ENCODE measurements at places on chromosomes 2 and 18.

GRCh38 chr18:79169958-79170555 lies 100.9 kb downstream of the ATP9B start:
- peaks cover 4% of the 10 kb centered on the region for H3K4me1 ChIP-seq
- no peak overlapping the region for H3K4me3 ChIP-seq
- DNase-seq = no peak
- peaks cover 6% of the 10 kb centered on the region for H3K36me3 ChIP-seq

- H3K27me3 ChIP-seq = no peaks in the 10 kb centered on the region
- no peak overlapping the region for H3K4me3 ChIP-seq
- no peak for DNase-seq
- H3K36me3 ChIP-seq = no peaks in the 10 kb centered on the region
- no peak overlapping the region for H3K27ac ChIP-seq
Measured at GRCh38 chr2:107402330-107402729, 424.4 kb upstream of the RGPD4 start.

GRCh38 chr2:238525990-238526389 lies 99.3 kb downstream of the ASB1 start:
- no peaks in the 10 kb centered on the region for H3K36me3 ChIP-seq
- no peak for DNase-seq
- no peak overlapping the region for H3K4me3 ChIP-seq
- H3K27me3 ChIP-seq = no peaks in the 10 kb centered on the region
- no peaks in the 10 kb centered on the region for H3K4me1 ChIP-seq

- no peak overlapping the region for H3K4me3 ChIP-seq
- no peaks in the 10 kb centered on the region for H3K36me3 ChIP-seq
- H3K27me3 ChIP-seq = no peaks in the 10 kb centered on the region
Measured at GRCh38 chr2:178074123-178075005, 1.8 kb upstream of the PDE11A start.

DNA sequence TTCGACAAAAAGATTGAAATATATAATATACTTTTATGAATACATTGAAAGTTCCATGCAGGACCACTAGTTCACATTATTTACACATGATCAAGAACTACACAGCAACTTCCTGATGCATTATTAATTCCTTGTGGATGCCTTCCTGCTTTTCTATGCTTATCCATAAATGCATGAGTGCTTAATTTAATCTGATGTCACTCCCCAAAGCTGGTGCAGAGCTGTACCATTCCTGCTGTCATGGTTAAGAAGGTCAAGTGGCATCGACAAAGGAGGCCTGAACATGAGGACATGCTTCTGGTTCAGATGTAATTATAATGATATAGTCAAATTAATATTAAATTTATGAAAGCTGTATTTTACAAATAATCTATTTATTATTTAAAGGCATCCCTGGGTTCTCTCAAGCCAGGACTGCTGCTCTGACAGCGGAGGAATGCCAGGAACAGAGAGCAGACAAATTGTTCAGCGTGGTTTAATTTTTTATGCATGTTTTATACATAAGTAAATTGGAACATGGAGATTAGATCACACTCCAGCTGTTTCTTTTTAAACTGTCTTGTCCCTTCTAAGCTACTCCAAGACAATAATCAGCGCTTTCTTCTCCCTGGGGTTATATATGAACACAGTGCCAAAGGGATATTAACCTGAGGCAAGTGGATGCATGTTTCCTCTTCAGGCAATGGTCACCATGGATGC lies 307.3 kb upstream of the CNTNAP5 start:
- no peaks in the 10 kb centered on the region for H3K27me3 ChIP-seq
- no peaks in the 10 kb centered on the region for H3K4me1 ChIP-seq
- no peaks in the 10 kb centered on the region for H3K36me3 ChIP-seq
- H3K27ac ChIP-seq = no peak overlapping the region

DNA sequence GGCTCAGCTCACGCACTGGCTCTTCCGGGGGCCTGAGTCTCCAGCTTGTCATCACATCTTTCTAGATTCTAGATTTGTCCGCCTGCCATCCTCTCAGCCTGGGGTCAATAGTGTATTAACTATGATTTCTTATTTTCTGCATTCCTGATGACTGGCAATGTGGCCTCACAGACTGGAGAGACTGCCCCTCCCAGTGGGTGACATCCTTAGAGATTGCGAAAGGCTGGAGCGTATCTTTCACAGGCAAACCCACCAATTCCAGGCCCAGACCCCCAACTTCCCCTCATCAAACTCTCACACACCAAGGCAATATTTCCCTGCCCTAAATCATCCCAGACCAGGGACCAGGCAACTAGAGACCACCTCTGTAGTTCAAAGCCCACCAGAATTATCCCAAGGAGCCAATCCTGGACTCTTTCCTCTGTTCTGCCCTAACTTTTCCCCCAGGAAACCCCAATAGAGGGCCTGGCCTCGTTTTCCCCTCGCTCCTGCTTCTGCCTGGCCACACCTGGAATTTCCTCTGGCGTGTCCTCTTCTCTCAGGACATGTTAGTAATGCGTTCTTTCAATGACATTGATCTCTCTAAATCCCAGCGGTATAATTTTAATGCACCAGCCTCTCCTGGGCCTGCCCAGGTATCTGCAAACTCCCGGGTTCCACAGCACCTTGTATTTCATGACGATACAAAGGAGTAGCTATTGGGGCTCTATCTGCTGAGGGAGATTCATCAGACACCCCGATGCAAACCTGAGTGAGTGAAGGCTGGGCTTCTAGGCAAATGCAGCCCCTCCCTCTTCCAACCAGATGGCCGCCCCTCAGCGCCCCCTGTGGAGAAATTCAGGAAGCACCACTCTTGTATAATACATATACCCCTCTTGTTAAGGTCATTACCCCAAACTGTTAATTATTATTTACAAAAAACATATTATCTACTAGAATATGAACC lies 2.4 kb upstream of the KCNF1 start:
- no peaks in the 10 kb centered on the region for H3K4me1 ChIP-seq
- H3K27ac ChIP-seq = no peak overlapping the region
- H3K36me3 ChIP-seq = no peaks in the 10 kb centered on the region
- no peak overlapping the region for H3K4me3 ChIP-seq
- DNase-seq = no peak

DNA sequence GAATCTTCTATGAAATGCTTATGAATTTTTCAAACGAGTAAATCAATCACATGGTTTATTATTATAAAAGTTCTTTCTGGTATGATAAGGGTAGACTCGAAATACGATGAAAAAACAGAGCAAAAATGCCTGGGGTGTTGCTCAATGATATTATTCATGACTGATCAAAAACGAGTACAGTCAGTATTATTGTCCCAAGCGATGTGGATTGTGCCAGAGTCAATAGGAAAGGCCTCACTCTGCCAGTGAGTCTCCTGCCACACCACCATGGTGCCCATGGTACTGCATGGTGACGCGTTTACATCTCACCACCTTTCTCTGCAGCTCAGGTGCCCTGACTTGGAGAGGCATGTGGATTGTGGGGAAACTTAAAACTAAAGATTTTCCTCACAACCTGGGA lies 58.5 kb downstream of the KCTD1 start:
- no peaks in the 10 kb centered on the region for H3K27me3 ChIP-seq
- H3K36me3 ChIP-seq = no peaks in the 10 kb centered on the region
- no peak overlapping the region for H3K27ac ChIP-seq
- DNase-seq = no peak
- H3K4me3 ChIP-seq = no peak overlapping the region

DNA sequence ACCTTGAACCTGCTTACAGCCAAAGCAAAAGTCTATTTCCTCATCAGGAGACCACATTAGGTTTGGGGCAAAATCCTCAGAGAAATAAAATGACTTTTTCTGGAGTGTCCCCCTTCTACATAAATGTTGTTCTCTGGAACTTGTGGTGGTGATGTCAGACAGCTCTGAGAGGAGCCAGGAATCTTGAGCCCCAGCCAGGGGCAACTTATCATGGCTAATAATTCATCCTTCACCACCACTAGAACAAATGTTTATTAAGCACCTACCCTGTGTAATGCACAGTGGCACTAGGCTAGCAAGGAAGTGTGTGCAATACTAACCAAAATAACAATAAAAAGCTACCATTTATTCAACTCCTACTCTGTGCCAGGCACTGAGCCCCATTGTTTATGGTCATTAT lies 9.0 kb upstream of the BMP10 start:
- no peaks in the 10 kb centered on the region for H3K27me3 ChIP-seq
- no peak for DNase-seq
- no peaks in the 10 kb centered on the region for H3K4me1 ChIP-seq
- no peak overlapping the region for H3K27ac ChIP-seq
- H3K4me3 ChIP-seq = no peak overlapping the region

- H3K27ac ChIP-seq = no peak overlapping the region
- no peak overlapping the region for H3K4me3 ChIP-seq
- no peaks in the 10 kb centered on the region for H3K36me3 ChIP-seq
- no peaks in the 10 kb centered on the region for H3K27me3 ChIP-seq
- no peak for DNase-seq
Measured at GRCh38 chr2:128617661-128618060, 299.0 kb upstream of the HS6ST1 start.

GRCh38 chr2:107136733-107137132 lies 250.8 kb upstream of the ST6GAL2 start:
- no peak overlapping the region for H3K4me3 ChIP-seq
- no peaks in the 10 kb centered on the region for H3K27me3 ChIP-seq
- H3K36me3 ChIP-seq = no peaks in the 10 kb centered on the region
- H3K4me1 ChIP-seq = peaks cover 3% of the 10 kb centered on the region

GRCh38 chr2:134762508-134762907 lies 43.7 kb upstream of the TMEM163 start:
- DNase-seq = no peak
- H3K4me1 ChIP-seq = no peaks in the 10 kb centered on the region
- no peak overlapping the region for H3K27ac ChIP-seq

- no peaks in the 10 kb centered on the region for H3K27me3 ChIP-seq
- no peak overlapping the region for H3K27ac ChIP-seq
- H3K4me1 ChIP-seq = peaks cover 30% of the 10 kb centered on the region
- DNase-seq = no peak
- H3K4me3 ChIP-seq = no peak overlapping the region
Measured at GRCh38 chr2:120348737-120349439, 3.0 kb downstream of the INHBB start.

GRCh38 chr2:127680706-127681287 lies 5.5 kb upstream of the LIMS2 start:
- H3K27ac ChIP-seq = peak overlapping the region; percentile 23
- DNase-seq = no peak
- peaks cover 21% of the 10 kb centered on the region for H3K4me1 ChIP-seq
- H3K4me3 ChIP-seq = peak overlapping the region; percentile 66

DNA sequence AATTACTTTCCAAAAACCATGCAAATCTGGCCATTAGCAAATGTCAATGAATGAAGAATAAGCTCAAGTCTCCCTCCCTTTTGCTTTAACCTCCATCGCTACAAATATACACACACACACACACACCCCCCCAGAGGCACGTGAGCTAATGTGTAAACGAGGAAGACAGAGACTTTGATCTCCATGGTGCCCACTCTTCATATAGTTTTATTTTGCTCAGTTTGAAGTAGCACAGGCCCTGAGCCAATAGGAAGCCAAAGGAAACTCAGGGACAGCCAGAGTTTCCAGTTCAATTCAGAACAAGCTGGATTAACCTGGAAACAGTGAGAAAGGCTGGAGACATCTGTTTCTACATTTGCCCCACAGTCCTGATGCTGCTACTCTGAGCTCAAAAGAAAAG lies 248.4 kb upstream of the MEIS1 start:
- no peak overlapping the region for H3K4me3 ChIP-seq
- DNase-seq = no peak
- H3K27me3 ChIP-seq = no peaks in the 10 kb centered on the region
- no peak overlapping the region for H3K27ac ChIP-seq
- no peaks in the 10 kb centered on the region for H3K36me3 ChIP-seq
- no peaks in the 10 kb centered on the region for H3K4me1 ChIP-seq

- peaks cover 13% of the 10 kb centered on the region for H3K4me1 ChIP-seq
- no peaks in the 10 kb centered on the region for H3K27me3 ChIP-seq
- no peaks in the 10 kb centered on the region for H3K36me3 ChIP-seq
- H3K4me3 ChIP-seq = no peak overlapping the region
- peak overlapping the region; percentile 94 for H3K27ac ChIP-seq
Measured at GRCh38 chr18:58784601-58785137, 80.0 kb upstream of the ZNF532 start.

DNA sequence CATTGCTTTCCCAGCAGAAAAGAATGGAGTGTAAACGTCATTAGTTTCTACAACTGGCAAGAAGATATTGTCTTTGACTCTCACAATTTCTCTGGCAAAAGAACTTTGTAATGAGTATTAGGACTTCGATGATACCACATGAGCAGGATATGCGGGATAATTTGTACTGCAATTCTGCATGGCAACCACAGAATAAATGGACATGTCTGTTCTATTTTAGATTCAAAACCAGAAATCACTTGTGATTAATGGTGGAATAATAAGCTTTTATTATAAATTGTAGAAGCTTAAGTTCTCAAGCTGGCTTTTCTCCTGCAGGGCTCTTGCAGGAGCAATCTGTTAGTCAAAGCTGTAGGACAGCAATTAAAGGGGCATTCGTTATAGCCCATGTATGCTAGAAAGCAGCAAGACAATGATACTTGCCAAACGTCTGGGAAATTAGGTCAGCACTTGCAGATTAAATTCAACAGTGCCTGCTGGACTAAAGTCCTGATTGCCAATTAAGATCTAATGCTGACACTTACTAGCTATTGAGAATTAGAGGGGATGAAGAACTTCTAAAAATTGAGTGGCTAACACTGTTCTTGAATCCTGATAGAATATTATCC lies 177.9 kb downstream of the PTH2R start:
- H3K27ac ChIP-seq = no peak overlapping the region
- H3K27me3 ChIP-seq = no peaks in the 10 kb centered on the region
- H3K4me1 ChIP-seq = no peaks in the 10 kb centered on the region
- H3K4me3 ChIP-seq = no peak overlapping the region

DNA sequence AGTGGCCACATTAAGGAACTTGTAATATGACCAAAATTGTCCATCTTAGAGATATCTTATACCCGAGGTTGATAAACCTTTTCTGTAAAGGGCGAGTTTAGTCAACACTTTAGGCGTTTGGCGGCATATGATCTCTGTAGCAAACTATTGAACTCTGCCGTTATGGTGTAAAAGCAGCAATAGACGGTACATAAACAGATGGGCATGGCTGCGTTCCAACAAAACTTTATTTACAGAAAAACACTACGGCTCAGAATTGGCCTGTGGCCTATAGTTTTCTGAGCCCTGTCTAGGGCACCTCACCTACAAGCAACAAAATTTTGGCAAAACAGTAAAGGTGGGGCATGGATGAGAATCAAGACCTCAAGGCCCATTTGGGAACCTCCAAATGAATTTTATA lies 121.9 kb upstream of the HAAO start:
- peaks cover 8% of the 10 kb centered on the region for H3K4me1 ChIP-seq
- H3K27ac ChIP-seq = no peak overlapping the region
- no peak for DNase-seq
- no peaks in the 10 kb centered on the region for H3K36me3 ChIP-seq

GRCh38 chr2:37306024-37306423 lies 18.6 kb downstream of the PRKD3 start:
- no peak overlapping the region for H3K27ac ChIP-seq
- H3K4me1 ChIP-seq = peaks cover 7% of the 10 kb centered on the region
- no peaks in the 10 kb centered on the region for H3K36me3 ChIP-seq
- no peak for DNase-seq

DNA sequence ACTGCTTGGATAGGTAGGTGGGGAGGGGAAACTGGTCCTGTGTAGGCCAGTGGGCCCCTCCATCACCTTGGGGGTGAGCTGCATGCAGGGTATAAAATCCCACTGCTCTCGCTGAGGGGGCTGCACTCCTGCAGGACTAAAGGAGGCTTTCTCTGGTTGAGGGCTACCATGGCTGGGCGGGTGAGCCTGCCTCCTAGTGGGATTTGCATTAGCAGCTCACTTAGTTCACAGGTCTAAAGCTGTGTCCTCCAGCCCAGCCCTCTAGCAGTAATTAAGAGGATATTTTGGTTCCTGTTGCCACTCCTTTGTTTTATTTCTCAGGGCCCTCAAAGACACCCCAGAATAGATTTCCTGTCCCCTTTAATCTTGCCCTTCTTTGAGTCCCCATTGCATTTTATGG lies 24.6 kb downstream of the TMEM127 start:
- H3K27me3 ChIP-seq = no peaks in the 10 kb centered on the region
- no peaks in the 10 kb centered on the region for H3K36me3 ChIP-seq
- DNase-seq = no peak

Data from thoracic aorta (tissue), 2 donors.